Central memory CD8-positive, alpha-beta T cell (primary cell): ENCODE measurements at places on chromosomes 1 and 21.
A peak's percentile ranks its signal among the peaks of the same experiment; 100 is the strongest.

- DNase-seq: no peak
- peaks cover 17% of the 10 kb centered on the region for H3K4me1 ChIP-seq
- H3K4me3 ChIP-seq: no peak overlapping the region
- no peaks in the 10 kb centered on the region for H3K36me3 ChIP-seq
Observed at GRCh38 chr1:231037585-231038517, 2.2 kb downstream of the FAM89A start.

DNA sequence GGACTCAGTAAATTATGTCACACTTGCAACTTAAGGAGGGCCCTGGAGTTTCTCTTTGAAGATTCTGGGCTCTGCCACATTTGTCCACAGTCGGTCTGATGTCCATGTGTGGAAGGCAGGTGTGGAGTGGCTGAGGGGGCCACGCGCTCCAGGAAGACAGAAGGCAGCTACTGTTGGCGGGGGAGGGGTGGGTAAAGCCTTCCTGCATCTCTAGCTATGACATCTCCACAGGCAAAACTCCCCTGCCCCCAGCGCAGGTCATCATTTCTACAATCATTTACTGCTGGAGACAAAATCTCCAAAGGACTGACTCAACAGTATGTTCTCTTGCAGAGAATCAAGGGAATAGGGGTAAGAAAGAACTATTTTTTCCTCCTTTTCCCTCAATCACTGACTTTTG, 11.4 kb upstream of the TSPEAR start:
- peak overlapping the region; percentile 73 for H3K4me3 ChIP-seq
- peak overlapping the region; percentile 61 for H3K27ac ChIP-seq
- DNase-seq: no peak
- H3K4me1 ChIP-seq: peaks cover 17% of the 10 kb centered on the region

DNA sequence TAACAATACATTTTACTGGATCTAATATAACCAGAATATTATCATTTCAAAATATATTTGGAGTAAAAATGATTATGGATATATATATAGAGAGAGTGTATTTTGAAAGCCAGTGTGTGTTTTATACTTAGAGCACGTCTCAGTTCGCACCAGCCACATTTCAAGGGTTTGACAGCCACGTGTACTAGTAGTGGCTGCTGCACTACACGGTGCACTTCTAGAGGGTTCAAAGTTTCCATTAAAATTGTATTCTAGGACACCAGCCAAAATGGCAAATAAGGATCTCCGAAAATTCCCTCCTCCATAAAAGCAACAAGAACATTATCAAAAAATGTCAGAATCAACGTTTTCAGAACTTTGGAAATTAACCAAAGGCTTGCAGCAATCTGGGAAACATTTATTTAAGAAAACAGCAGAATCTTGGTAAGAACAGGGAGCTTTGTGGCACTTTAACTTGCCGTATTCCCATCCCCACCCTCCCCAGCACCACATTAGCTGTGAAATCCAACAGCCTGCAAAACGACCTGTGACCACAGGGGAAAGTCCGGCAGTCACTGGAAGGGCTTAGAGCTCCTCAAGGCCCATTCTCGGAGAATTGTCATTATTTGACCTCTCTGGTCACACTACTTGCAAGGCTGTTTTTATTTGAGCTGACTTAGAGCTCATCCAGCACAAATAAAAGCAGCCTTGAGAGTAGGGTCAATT, 33.5 kb upstream of the MRPS6 start:
- H3K27ac ChIP-seq: no peak overlapping the region
- H3K36me3 ChIP-seq: no peaks in the 10 kb centered on the region
- DNase-seq: no peak
- H3K27me3 ChIP-seq: peaks cover 10% of the 10 kb centered on the region
- no peaks in the 10 kb centered on the region for H3K4me1 ChIP-seq

DNA sequence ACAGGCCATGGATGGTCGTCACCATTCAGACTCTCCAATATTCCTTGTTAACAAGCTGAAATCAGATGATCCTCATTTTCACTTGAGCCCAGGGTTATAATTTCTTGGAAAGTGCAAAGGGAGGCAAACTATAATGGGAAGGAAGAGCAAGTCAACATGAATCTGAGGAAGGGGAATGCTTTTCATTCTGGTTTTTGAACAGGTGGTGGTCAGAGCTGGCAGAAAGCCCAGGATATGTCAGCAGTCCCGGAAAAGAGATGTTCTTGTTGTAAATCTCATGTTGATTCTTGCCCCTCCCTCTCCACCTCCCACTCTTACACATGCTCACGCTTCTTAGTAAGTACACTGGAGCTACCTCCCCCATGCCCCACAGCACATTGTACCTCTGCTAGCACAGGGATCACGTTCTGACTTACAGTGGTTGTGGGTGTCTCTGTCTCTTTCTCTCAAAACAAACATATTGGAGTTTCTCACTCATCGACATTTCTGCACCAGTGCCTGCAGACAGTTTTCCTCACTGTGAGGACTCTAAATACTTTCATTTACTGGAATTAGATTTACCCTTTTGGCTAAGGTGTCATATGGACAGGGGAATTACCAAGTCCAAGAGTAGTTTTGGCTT, 77.6 kb downstream of the XCL2 start:
- H3K36me3 ChIP-seq: peaks cover 4% of the 10 kb centered on the region
- no peak for DNase-seq
- peaks cover 76% of the 10 kb centered on the region for H3K4me1 ChIP-seq
- H3K27me3 ChIP-seq: no peaks in the 10 kb centered on the region
- H3K27ac ChIP-seq: peak overlapping the region; percentile 87

DNA sequence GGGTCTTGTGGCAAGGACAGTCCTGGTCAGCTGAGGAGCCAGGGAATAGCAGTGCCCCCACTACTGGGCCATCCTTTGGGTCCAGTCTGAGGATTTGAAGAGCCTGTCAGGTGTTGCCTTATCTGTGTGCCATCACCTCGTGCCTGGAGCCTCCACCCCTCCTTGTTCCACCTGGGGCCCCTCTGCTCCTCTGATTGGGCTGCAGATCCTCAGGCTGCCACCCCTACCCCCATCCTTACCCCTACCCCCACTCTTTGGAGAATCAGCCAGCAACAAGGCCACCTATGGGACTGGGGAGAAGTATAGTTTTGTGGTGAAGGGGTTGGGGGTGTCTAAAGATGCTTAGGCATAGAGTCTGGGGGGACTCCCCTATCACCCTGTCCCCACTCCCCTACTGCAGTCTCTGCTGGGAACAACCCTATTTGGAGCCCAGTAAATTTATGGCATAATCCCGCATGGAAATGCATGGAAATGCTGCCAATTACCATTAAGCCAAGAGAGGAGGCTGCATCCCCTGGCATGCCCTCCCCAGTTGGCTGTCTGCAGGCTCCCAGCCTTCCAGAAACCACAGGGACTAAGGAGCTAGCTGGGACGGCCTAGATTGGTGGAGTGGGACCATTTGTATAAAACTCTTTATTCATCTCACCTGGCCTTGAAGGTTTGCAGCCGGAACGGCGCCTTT, 142.7 kb upstream of the CSF3R start:
- H3K4me1 ChIP-seq: peaks cover 11% of the 10 kb centered on the region
- no peak for DNase-seq
- no peak overlapping the region for H3K27ac ChIP-seq
- H3K36me3 ChIP-seq: no peaks in the 10 kb centered on the region

DNA sequence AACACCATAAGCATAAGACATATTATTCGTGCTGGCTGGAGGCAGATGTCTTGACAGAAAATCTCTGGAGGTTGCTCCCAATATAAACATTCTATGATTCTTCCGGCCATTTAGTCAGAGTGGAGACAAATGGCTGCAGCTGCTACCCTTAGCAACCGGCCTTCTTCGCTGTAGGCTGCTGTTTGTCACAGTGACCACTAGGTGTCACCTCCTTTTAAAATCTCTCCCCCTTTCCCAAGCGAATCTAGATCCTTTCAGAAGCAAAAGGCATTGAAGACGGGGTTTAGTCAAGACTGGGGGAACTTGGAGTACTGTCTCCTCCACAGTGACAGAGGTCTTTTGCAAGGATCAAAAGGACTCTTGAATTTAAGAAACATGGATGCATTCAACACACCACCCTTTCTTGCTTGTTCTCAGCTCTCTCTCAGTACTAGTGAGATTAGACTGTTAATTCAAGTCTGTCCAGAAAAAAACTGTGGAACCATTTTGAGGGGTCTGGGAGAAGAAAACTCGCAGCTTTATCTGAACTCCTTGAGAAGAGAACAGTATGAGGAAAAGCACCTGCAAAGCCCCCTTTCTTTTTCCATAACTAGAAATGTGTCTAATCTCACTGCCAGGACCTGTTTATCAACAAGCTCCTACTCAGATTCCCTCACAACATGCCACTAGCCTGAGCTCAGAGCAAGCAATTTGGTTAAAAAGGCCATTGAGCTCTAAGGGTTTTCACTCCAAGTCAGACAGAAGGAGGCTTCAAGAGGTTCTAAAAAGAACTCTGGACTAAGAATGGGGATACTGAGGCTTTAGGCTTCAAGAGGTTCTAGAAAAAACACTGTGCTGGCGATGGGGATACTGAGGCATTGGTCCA, 408.3 kb upstream of the PLXNA2 start:
- no peaks in the 10 kb centered on the region for H3K4me1 ChIP-seq
- no peak overlapping the region for H3K27ac ChIP-seq
- no peak for DNase-seq
- H3K36me3 ChIP-seq: no peaks in the 10 kb centered on the region
- H3K27me3 ChIP-seq: peaks cover 34% of the 10 kb centered on the region

DNA sequence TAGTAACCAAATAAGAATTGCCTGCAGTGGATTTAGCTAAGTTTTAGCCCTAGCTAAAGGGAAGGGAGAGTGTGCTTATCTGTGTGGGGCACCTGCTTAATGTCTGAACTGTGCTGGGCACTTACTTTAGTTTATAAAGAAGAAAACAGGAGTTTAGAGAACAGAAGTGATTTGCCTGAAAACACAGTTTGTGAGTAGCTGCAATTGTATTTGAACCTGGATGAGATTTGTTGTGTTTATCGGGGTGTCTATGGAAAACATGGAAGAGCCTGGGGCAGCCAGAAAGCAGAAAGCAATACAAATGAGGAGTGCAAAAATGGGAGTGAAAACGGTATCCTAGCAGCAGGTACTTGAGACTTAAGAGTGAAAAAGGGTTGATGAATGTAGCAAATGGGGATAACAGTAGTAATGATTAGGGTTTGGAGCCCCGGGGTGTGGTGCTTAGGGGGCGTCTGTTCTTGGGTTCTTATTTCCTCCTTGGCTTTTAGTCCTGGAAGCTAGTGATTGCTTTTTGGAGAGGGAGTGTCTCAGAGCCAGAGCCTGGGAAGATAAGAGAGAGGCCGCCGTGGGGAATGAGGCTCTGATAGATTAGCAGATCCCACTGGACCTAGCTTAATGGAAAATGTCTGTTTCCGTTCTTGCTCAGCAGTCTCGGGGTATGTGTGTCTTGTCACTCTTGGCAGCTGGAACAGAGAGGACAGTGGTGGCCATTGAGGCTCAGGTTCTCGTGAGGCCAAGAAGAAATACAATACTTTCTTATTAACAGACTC, 5.6 kb downstream of the PRCC start:
- no peak overlapping the region for H3K4me3 ChIP-seq
- H3K4me1 ChIP-seq: peaks cover 73% of the 10 kb centered on the region
- DNase-seq: no peak
- H3K27ac ChIP-seq: no peak overlapping the region
- H3K36me3 ChIP-seq: peaks cover 28% of the 10 kb centered on the region
